CD4-positive, alpha-beta T cell treated with Interleukin-4 for 1 hour (primary cell): ENCODE measurements at places on chromosomes 5 and 9.

GRCh38 chr9:81522716-81523551 is 166.4 kb downstream of the TLE1 start:
- no peak for DNase-seq

DNA sequence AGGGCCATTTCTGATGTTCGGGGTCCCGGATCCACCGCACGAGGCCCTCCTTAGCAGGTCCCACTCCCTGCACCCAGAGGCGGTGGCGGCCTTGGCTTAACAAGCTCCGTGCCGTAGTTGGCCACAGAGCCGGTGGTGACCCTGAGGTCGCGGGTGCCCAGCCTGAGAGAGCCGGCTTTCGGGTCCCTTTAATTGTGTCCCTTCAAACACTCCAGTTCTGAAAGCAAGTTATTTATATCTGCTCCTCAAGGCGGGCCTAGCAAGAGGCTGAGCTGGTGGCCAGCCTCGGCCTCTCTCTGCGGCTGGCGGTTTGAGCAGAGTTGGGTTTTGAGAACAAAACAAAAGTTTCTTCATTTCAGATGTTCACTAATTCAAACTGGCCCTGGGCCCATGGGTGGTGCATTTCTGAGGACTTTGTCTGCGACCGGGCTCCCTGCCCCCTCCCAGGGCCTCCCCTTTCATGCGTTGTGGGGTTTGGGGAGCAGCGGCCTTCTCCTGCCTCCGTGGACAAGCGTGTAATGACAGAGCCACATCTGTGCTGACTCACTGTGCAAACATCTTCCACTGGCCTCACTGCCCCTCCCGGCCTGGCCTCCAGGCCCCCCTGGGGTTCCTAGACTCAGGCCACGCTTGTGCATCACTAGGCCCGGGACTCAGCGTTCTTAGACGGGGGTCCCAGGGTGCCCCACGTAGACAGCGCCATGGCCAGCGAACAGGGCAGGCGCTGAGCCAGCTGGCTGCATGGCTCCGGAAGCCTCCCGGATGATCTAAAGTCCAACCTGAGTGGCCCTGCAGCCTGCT is 49.4 kb upstream of the COL5A1 start:
- DNase-seq = no peak

DNA sequence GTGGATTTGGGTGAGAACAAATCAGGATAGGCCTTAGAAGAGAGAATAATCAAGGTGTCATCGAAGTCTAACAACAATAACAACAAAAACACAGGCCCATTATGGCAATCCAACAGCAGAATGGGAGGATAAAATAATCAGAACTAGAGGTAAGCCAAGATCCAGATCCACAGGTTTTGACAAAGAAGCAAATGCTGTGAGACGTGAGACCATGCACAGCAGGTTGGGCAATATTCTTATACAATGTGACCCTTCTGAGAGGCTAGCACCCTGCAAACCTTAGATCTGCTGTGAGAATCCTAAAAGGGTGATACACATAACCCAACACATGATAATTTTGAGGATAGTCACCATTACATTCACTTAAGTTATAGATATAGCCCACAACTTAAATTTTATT is 352.9 kb downstream of the CDH10 start:
- no peak for DNase-seq

DNA sequence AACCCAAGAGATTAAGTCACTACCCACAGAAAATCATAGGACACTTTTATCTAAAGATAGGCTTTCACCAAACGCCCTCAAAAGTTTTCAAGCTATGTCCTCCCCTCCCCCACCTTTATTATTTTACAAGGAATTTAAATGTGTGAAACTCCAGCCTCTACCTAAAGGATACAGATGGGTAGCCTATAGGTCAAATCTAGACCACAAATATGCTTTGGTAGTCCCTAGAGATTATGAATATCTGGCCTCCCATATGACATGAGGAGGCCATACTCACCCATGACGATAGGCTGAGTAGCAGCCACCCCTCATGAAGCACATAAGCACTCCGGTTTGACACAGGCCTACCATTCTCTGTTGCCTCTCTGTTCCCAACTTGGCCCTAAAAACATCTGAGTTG is 11.9 kb downstream of the SIL1 start:
- no peak for DNase-seq

GRCh38 chr9:114861922-114862605 is 56.2 kb upstream of the TNFSF15 start:
- no peak for DNase-seq

DNA sequence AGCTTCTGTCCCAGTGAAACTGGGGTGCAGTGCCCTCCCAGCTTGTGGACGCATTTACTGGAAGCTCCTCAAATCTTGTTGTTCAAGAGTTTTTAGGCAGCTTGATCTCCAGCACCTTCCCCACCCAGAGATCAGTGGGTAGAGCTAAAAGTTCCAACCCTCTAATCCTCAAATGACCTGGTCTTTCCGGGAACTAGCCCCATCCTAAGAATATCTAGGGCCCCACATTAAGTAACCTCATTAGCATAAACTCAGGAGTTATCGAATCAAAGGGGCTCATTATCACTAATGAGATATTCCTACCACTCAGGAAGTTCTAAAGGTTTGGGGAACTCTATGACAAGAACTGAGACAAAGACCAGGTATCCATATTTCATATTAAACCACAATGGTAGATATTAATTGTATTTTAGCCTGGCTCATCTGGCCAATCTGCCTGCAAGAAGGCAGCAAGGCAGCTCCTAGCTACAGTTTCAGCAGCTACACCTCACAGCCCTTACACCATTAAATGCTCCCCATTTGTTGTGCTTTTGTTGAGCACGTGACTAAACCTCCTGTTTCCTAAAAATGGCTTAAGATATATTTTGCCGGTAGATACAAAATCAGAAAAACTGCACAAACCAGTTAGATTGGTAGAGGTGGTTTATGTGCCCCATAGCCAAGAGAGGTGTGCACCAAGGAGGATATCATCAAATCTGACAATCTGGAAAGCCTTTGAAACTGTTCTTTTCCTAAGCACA is 24.6 kb upstream of the SLC22A5 start:
- DNase-seq = no peak

- no peak for DNase-seq
These were observed 7.0 kb downstream of the ASS1 start for GRCh38 chr9:130451509-130452388.

GRCh38 chr5:175822225-175822624 is 49.2 kb upstream of the CPLX2 start:
- DNase-seq = no peak

- DNase-seq = no peak
These were observed 30.2 kb downstream of the LRRTM2 start for GRCh38 chr5:138844812-138845513.

DNA sequence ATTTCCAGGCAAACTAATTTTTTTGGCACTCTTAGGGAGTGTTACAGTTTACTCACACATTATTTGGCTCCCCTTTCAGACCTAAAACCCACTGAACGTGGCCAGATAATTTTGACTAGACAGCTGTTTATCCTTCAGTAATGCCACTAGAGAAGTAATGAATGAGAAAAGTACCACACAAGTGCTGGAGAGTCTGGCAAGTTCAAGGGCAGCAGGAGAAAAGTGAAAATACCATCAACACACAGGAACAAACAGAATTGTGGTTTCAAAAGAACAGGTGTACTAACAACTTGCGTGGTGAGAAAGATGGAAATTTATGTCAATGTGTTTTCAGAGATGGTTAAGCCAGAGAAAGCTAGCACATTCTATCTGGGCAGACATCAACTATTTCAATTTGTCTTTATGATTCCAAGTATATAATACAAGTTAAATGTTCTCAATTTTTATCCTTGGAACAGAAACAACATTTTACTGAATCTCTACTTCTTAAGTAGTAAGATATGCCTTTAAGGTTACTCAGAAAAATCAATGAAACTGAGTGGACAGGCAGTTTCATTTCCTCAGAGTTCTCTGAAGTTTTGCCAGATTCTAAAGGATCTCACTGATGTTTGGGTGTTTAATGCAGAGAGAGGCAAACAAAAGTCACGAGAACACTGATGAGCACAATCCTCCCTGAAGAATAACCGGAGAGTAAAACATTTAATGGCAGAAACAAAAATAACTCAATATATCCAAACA is 91.0 kb downstream of the ARSB start:
- no peak for DNase-seq

DNA sequence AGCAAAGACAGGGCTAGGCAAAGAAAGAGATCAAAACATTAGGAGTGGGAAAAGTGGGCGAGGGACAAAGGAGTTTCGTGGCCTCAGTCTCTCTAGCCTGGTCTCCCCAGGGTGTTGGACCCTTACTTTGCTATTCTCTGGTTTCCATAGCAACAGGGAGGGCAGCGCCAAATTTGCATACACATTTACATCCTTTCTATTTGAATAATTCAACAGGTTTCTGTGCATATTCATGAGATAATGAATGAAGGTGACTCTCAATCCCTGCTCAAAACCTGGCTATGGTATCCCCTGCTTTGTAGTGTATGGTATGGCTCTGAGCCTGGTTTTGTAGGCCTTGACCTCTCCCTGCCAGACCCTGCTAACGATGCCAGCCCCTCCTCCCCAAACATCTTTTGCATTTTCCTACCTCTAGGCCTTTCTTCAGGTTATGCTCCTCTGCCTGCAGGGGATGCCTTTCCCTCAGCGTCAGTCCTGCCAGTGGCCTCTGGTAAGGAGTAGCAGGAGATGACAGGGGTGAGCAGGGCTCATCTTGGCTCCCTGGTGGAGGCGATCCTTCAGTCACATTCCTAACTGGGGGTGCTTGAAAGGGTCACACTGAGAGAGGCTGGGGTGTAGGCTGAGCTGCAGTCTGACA is 9.8 kb downstream of the RPP25L start:
- no peak for DNase-seq

GRCh38 chr9:107112707-107113243 is 170.3 kb upstream of the RAD23B start:
- DNase-seq = no peak

DNA sequence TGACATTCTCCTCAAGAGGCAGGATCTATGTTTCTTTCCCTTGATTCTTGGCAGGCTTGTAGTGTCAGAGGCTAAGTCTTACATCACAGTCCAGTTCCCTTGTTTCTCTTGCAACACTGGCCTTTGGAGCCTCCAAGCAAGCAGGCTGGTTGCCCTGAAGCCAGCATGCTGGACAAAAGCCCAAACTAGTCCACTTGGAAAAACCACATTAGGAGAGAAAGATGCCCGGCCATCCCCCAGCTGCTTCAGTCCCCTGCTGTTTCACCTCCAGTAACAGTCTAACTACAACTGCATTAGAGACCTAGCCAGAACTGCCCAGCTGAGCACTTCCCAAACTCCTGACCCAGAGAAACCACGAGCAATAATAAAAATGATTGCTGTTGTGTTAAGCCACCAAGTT is 87.6 kb downstream of the ADAMTS6 start:
- DNase-seq = no peak

DNA sequence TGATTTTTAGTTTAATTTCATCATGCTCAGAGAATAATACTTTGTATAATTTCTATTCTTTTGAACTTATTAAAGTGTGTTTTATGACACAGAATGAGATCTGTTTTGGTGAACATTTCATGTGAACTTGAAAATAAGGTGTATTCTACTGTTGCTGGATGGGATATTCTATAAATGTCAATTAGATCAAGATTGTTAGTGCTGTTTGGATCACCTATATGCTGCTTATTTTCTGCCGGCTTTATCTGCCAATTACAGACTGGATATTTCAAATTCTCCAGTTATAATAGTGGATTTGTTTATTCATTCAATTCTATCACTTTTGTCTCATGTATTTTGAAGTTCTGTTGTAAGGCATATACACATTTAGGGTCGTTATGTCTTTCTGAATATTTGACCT is 720.7 kb upstream of the RIOK2 start:
- DNase-seq = no peak

DNA sequence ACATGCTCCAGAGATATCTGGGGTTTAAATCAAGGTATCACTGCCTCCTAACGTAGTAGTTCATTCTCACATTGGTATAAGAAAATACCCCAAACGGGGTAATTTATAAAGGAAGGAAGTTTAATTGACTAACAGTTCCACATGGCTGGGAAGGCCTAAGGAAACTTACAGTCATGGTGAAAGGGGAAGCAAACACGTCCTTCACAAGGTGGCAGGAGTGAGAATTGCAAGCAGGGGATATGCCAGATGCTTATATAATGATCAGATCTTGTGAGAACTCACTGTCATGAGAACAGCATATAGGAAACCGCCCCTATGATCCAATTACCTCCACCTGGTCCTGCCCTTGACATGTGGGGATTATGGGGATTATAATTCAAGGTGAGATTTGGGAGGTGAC is 1280.2 kb upstream of the C9orf72 start:
- DNase-seq = no peak

GRCh38 chr9:129224618-129225489 is 46.8 kb upstream of the IER5L start:
- DNase-seq = no peak

DNA sequence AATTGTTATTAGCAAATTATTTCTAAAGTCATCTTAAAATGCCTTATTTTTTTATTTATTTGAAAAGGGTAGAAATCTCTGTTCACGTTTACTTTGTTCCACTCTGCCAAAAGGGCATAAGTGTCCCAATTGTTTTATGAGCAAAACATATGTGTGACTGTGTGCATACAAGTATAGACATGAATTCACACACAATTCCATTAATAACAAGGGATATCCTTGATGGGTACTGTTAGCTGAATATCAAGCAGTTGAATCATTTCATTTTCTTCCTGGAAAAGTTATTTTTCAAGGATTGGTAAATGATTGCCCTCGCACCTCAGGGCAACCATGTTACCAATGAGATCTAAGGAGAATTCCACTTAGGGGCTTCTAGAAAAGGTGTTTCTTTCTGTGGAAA is 92.1 kb upstream of the TAF11L2 start:
- no peak for DNase-seq

DNA sequence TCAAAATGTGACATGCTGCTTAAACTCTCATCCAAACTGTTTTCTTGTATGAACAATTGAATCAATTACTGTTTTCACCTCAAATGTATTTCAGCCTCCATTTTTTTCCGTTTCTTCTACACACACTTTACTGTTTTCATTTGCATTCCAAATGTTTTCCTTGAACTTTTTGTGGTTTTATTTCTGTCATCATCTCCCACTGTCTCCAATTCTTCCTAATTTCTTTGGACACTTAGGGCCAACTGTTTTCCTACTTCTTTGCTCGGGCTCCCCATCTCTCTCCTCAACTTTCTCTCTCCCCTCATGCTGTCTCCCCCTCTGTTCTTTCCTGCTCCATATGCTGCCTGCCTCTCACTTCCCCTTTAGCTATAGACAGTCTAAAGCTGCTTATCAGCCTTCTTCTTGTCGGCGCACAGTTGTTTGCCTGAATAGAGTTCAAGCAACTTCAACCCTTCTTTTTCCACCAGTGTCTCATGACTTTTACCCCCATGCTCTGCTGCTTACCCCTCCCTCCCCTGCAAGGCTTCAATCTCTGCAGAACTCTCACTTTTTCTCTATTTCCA is 443.4 kb downstream of the DTWD2 start:
- no peak for DNase-seq
